BE2C (cell line): ENCODE measurements at places on chromosomes 11 and 22.

- no peak for DNase-seq
Measured at GRCh38 chr11:95827696-95828095, 37.4 kb downstream of the CEP57 start.

DNA sequence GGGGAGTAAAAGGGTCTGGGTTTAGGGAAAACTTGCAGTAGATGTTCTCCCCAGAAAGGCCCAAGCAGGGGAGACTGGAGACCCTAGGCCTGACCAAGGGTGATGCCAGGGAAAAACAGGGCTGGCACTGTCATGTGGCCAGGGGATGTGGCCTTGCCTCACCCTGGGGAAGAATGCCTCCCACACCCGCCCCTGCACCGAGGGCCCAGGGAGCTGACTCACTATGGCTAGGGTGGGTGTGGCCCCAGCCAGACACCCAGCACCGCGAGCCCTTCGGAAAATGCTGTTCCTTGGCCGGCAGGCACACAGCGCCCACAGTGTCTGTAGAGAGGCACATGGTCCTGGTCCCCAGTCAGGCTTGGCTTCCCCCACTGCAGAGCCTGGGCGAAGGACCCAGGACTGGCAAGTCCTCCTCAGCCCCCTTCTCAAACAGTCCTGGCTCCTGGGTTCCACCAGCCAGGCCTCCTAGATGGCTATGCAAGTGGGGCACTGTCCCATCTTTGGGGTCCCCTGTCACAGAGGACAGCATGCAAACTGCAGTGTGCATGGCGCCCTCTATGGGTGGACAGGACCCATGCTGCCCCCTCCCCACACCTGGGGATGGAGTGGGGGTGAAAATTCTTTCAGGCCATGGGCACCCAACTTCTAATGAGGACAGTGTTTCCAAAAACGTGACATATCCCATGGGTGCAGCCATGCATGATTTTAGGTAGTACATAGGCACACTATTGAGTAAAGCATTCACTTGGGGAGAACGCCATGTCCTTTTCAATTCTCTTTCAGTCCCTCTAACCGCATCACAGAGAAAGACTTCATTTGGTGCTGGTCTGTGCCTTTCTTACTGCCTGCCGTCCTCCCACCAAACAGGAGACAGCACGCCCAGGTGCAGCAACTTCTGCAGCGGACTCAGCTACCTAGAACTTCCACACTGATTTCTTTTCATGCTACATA is 15.2 kb downstream of the TMPRSS5 start:
- peak; percentile 82 for DNase-seq

DNA sequence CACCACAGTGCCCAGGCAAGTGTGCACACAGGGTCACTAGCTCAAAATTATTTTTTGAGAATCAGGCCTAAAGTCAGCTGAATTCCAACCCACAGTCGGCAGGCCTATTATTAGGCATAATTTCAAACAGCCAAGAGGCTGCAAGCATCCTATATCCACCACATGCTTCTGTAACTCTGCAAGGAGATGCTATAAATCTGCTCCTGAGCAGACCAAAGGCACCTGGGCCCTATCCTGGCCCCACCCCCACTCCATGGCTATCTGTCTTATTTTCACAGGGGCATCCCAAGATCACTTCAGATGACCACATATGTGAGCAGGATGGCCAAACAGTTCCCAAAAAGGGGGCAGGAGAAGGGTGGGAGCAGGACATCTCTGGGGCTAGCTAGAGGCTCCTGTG is 44.6 kb downstream of the TCF20 start:
- DNase-seq = no peak

GRCh38 chr11:125345421-125346178 is 150.5 kb downstream of the FEZ1 start:
- peak; percentile 70 for DNase-seq

- DNase-seq = no peak
Measured at GRCh38 chr22:49585461-49586243, 242.0 kb downstream of the BRD1 start.

DNA sequence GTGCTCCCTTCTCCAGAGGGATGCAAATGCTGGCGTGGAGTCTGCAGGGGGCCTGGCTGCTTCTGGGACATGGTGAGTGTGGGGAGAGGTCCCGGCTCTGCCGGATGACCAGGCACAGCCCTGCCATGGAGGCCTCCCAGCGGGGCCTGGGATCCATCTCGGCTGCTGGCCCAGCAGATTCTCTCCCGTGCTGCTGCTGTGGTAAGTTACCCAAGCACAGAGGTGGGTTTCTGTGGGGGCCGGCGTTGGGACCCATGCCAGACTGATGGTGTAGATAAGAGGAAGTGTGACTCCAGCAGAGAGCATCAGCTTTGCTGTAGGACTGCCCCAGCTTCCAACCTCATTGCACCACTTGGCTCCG is 147.5 kb upstream of the B3GAT1 start:
- DNase-seq = no peak

GRCh38 chr11:106410902-106411301 is 333.4 kb downstream of the AASDHPPT start:
- DNase-seq = no peak

- no peak for DNase-seq
Measured at GRCh38 chr22:18973264-18974031, 37.4 kb upstream of the PRODH start.

GRCh38 chr11:84140386-84141169 is 854.4 kb upstream of the CCDC90B start:
- no peak for DNase-seq

GRCh38 chr11:119359365-119360214 is 13.1 kb upstream of the MFRP start:
- no peak for DNase-seq

DNA sequence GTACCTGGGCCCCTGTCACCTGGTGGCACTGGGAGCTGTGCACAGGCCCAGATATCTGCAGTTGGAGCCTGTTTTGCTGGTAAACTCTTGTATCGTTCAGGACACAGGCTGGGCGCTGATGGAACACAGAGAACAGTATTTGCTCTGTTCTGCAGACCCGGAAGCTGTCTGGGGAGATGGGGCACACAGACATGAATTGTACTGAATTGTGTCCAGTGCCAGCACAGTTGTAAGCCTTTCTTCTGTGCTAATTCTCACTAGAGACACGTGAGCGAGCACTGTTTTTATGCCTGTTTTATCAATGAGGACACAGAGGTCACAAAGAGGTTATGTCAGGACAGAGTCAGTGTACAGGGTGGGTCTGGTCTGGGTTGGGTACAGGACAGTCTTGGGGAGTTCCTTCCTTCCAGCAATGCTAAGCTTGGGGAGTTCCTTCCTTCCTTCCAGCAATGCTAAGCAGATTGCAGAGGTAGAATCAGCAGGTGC is 24.4 kb upstream of the ACR start:
- DNase-seq = no peak

DNA sequence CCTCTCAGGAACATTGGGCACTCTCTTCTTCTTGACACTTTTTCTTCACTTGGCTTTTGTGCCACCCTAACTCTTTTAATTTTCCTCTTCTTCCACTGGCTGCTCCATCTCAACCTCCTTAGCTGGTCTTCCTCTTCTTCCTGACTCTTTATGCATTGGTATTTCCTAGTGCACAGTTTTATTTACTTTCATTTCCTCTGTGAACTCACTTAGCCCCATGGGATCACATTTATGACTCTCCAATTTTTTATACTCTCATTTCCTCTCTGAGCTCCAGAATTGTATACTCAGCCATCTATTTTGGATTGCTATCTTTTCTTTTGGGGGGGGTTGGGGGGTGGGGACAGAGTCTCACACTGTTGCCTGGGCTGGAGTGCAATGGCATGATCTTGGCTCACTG is 38.5 kb upstream of the LARGE1 start:
- no peak for DNase-seq
